ENCODE measurements at places on chromosomes 12 and 14.

DNA sequence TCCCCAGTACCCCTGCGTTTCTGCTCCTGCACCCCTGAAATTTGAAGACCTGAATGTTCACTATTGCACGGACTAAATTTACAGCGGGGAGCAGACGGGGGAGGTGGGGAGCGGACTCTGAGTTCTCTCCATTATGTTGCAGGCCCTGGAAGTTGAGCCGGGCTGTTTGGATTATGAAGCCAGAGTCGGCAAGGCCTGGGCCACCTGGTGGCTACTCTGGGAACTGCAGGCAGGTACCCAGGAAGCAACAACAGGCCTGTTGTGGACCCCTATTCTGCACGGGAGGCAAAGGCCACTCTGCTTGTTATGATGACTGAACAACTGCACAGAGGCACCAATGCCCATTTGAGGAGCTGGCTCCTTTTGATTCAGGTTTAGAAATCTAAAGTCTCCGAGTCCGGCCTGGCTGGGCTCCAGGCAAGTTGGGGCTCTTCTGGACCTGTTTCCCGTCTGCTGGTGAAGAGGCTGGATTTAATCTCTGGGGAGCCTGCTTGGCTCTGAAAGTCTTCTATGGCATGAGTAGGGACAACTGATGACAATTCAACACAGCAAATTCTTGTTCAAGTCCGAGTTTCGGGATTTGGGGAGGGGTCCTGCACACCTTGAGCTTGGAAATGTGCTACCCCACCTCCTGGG lies 34.1 kb upstream of the FAM181A start:
- peak; percentile 46 for DNase-seq

DNA sequence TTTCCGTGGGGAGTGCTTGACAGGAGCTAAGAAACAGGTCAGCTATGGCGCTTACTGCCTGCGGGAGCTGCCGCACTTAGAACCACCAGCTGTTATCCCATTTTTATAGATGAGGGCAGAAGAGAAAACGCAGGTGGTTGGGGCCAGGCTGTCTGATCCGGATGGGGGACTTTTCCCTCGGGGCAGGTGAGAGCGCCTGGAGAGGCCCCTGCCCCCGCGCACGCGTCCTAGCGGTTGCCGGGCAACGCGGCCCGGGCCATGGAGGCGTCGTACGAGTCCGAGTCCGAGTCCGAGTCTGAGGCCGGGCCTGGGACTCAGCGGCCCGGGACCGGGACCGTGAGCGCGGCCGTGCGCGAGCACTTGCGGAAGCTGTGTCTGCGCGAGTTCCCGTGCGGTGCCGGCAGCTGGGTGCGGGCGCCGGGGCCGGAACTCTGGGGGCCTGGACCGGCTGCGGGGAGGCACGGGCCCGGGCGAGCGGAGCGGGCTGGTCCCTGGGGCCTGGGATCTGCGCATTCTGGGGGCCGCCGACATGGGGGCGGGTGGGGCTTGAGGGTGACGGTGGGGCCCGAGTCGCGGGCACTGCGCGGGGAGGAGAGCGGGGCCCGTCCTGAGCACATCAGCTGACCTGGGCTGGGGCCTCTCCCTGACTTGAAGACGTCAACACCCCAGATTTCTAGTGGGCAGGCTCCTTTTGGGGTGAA lies at the start of gene LRRC43:
Gene LRRC43 (plus strand): TSS at position 237 of the 701 bp plus-strand sequence. CDS start 22 bp downstream, at position 259.
- DNase-seq = no peak

GRCh38 chr14:91901449-91902226 lies 34.3 kb upstream of the TC2N start:
- no peak for DNase-seq

DNA sequence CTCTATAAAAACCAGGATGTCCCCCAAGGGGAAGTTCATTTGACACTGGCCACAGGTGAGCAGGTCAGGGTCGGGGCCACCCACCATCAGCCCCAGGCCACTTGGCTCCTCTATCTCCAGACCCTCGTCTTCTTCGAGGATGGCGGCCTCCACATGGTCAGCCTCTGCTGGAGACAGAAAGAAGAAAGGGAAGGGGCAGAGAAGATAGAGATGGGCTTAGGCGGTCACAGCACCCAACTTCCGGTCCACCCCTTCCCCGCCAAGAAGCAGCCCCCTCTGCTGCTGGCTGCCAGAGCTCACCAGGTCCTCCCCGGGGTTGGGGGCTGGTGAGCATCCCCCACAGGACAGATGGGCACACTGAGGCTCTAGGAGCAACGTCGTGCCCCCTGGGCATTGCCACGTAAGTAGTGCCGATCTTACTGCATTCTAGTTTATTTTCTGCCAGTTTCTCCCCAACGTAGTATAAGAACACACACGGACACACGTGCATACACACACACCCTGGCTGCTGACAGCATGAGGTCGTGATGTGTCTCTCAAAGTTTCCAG lies 14.2 kb downstream of the BCL11B start:
- DNase-seq = no peak

DNA sequence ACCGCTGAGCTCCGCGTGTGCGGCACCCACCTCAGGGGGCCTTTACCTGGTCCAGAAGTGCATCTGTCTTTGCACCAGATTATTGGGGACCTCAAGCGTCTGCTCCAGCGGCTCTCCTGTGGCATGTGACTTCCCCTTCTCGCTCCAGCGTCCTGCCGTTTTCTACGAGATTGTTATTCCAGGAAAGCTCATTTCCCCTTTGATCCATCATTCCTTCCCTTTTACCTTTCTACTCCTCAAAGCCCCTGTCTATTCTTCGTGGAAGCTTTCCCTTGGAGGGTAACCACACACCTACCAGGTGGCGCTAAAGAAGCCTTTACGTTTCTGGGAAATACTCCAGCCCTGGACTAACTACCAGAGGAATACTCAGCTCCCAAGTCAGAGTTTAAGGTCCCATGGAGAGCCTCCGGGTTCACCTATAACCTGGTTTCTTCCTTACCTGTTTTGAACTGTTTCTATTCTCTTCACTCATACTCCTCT lies 1.5 kb downstream of the FKBP4 start:
- DNase-seq = no peak

- DNase-seq = no peak
These were observed 118.7 kb downstream of the KSR2 start for GRCh38 chr12:117850048-117850447.

DNA sequence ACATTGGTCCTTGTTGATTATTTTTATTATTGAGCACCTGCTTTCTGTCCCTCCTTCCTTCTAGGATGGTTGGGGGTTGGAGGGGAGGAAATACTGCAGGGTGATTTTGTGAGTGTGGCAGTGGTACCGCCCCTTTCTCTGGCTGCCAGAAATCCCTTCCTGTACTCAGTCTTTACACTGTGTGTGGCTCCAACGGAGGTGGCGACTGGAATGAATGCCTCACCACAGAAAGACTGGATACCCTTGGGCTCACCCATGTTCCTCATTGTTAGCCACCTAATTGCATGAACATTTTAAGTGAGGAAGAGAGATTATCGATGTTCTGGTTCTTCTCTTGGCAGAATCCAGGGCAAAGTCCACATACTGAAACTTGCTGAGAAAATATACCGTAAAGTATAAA lies 272.0 kb upstream of the E2F7 start:
- no peak for DNase-seq

All from stimulated activated CD8-positive, alpha-beta memory T cell treated with anti-CD3 and anti-CD28 coated beads, Interleukin-2, amount 100 ng/mL, for 1 hour (primary cell).